ENCODE measurements at places on chromosomes 16 and 17.

DNA sequence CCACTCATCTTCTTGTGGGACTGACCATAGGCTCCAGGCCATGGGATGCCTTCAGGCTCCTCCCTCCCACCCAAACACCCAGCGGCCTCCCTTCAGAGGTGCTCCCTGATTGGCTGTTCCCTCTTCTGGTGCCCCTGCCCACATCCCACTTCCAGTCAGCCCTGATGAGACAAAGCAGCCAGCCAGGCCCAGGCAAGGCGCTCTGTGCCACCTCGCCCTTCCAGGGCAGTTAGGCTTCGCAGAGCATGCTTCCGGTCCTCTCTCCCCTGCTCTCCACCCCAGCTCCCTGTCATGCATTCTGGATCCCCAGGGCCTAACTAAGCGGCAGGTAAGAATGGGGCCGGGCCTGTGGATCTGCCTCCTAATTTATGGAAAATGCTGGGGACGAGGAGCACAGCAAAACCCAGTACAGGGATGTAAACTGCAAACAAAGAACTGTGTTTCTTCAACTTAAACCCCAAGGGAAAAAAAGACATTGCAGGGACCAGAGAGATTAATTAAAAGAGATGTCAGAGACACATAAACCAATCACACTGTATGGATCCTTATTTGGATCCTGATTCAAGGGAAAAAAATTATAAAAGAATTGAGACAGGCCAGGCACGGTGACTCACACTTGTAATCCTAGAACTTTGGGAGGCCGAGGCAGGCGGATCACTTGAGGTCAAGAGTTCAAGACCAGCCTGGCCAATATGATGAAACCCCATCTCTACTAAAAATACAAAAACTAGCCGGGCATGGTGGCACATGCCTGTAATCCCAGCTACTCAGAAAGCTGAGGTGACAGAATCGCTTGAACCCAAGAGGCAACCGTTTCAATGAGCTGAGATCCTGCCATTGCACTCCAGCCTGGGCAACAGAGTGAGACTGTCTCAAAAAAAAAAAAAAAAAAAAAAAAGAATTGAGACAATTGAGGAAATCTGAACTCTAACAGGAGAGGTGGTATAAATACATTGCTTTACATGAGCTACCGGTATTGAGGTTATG, 26.0 kb downstream of the ZDHHC7 start:
- no peak for DNase-seq

DNA sequence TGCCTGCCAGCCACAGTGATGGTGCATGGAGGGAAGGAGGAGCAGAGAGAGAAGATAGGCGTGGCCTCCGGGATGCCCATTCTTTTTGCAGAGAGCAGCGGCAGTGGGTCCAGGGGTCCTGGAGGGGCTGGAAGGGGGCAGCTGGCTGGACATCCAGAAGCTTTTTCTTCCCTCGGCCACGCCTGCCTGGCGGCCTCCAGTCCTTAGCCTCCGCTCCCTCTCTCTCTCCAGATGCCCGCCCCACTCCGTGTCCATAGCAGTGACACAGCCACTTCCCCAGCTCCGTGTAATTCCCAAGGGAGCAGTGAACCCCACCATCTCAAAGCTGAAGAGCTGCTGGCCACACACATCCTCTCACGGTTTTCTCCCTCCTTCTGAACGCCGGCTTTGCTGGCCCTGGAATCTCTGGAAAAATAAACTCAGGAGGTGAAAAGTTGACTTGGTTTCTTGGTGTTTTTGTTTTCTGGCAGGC, 26.3 kb upstream of the CDC42EP4 start:
- no peak for DNase-seq

GRCh38 chr16:2770057-2770951, 6.8 kb downstream of the ELOB start:
- peak; percentile 64 for DNase-seq

- DNase-seq = no peak
Observed at GRCh38 chr17:31313982-31314781, at the start of gene EVI2B. EVI2B (minus strand) TSS chr17:31314054; CDS start chr17:31305609, 8,445 bp downstream.

DNA sequence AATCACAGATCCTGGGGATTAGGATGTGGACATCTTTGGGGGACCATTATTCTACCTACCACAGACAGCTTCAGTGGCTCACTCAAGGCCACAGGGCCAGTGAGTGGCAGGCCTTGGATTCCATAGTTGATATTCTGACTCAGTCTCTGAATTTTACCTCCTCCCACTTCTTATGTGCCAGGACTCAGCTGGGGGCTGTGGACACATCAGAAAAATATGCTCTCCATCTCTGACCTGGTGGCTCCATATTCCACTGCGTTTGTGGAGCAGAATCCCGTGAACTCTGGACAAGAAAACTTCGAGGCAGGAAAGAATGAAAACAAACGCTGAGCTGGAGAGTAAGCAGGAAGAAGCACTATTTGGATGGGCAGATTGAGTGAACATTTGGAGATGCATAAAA, 301.8 kb upstream of the MAF start:
- DNase-seq = no peak

- DNase-seq = peak; percentile 48
Observed at GRCh38 chr16:85382717-85383118, 230.4 kb upstream of the GSE1 start.

DNA sequence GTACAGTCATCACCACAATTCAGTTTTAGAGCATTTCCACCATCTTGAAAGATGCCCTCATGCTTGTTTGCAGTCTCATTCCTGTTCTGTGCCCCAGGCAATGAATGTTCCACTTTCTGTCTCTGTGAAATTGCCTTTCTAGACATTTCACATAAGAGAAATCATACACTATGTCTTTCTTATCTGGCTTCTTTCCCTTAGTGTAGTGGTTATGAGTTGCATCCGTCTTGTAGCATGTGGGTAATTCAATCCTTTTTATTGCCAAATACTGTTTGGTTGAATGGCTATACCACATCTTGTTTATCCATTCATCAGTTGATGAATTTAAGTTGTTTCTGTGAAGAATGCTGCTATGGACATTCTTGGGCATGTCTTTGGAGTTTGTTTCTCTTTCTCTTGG, 132.5 kb upstream of the PLCG2 start:
- DNase-seq = no peak

GRCh38 chr17:37068266-37068665, 119.5 kb downstream of the AATF start:
- DNase-seq = no peak

- no peak for DNase-seq
Observed at GRCh38 chr17:18187226-18187625, 3.6 kb downstream of the ALKBH5 start.

- DNase-seq = no peak
Observed at GRCh38 chr17:69716556-69716955, 302.1 kb downstream of the MAP2K6 start.

DNA sequence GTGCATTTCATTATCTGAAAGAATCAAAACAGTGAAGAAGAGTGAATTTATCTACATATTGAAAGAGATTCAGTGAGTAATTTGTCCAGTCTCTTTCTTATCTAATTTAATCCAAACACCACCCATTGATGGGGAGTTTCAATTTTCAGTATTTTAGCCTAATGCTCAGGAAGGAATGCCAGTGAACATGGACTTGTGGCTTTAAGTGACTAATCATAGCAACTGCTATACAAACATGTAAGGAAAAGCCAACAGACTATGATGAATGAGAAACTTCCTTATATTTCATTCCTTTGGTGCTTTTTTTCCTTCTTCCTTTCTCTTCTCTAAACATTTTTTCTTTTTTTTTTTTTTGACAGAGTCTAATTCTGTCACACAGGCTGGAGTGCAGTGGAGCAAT, 885.8 kb downstream of the KCNJ2 start:
- no peak for DNase-seq

DNA sequence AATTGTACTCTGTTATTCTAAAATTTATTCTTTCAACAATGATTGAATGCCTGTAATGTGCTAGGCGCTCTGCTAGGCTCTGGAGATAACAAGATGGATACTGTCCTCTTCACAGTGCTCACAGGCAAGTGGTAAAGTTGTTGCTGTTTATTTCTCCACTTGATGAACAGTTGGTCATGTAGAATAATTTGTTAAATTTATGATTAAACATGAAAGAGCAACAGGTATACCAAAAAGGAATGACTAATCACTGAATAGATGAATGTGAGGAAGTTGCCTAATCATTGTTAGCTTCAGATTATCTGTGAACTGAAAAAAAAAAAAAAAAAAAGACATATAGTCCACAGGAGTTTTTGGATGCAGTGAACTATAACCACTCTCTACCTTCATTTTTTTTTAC, 62.3 kb downstream of the NFATC3 start:
- DNase-seq = no peak

- peak; percentile 21 for DNase-seq
Observed at GRCh38 chr16:57863434-57864160, 61.3 kb upstream of the KIFC3 start.
